ENCODE measurements at places on chromosomes 2 and 18.

- no peak for DNase-seq
Observed at GRCh38 chr2:70132244-70133126, 45.2 kb downstream of the PCBP1 start.

DNA sequence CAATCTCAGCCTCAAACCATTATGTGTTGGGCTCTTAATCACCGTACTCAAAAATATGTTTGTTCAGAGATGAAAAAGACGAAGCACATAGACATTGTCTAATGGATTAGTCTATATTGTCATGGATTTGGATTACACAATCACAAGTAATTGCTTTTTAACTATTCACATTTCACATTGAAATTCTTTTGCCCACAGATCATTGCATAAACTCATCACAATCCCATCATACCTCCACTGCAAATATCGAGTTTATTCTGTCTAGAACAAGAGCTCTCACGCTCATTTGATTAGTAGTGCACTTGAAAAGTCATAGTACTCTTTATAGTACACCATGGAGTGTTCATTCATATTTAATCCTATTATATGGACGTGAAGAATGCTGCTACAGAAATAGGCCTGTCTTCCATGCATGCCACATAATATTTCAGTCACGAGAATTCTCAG is 97.9 kb upstream of the SOX11 start:
- DNase-seq = no peak

GRCh38 chr2:127139766-127140165 is 32.8 kb upstream of the BIN1 start:
- DNase-seq = no peak

DNA sequence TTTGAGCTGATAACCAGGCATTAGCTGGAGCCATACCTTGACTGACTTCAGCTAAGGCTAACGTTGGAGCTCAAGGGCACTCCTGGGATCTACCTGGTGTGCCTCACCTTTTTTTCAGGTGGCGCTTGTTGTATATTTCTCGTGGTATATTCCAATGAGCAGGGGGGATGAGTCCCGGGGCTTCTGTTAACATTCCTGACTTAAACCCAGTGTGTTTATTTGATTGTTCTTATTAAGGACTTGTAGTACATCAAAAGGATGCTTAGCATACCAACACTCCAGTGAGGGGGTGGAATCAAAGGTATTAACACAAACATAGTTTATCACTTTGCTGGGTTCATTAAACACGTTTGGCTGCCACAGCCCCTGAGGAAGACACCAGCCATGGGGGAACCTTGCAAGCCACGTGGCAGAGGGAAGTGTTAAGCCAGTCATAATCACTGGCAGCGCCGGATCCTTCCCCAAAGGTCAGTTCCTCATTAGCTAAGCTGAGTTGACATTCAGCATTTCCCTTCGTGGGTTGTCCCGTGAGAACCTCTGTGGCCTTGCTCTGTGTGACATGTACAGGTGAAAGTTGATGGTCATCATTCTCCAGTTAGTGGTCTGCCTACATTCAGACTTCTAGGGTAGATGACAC is 119.5 kb upstream of the MCFD2 start:
- no peak for DNase-seq

DNA sequence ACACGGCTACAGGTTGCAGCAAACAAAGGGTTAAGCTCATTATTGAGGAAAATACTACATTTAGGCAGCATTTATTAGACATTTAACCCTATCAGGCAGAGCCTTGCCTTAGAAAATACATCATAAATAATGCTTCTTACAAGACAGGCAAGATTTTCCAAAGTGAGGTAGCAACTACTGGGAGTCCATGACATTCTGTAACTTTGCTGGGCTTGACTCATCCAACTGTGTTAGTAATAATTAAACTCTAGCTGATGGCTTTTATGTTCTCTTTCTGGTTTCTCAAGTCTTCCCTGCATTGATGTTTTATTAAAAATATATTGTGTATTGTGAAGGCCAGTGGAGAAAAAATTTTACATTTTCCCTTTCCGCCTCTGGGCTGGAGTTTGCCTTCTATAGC is 291.3 kb downstream of the AFF3 start:
- no peak for DNase-seq

- DNase-seq = no peak
Observed at GRCh38 chr2:162587674-162588305, 243.9 kb downstream of the GCA start.

GRCh38 chr2:25229279-25230197 is 61.2 kb upstream of the POMC start:
- no peak for DNase-seq

GRCh38 chr2:68669651-68670050 is 26.3 kb downstream of the PROKR1 start:
- no peak for DNase-seq

DNA sequence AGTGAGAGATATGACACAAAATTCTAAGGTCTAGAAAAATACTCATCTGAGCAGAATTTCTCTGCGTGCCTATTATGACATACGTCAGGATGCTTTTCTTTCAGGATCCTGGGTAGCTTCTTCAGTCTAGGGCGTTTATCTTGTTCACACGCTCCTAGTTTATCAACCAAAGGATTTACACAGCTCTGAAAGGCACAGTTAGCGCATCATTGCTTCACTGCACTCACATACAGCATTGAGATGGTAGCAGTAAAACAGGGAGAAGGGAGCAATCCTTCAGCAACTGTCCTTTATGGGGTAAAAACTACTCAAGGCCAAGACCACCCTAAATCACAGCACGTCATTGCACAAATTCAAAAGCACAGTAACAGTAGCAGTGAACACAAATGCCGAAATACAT is 222.8 kb downstream of the SUCLG1 start:
- no peak for DNase-seq

GRCh38 chr18:830315-830901 is 18.4 kb upstream of the YES1 start:
- DNase-seq = peak; percentile 25

- no peak for DNase-seq
Observed at GRCh38 chr2:203728321-203728720, 21.9 kb downstream of the CD28 start.

All from activated T-cell treated with anti-CD3 and anti-CD28 coated beads, Interleukin-2, amount 50 U/mL, for 48 hours (primary cell).